A549 treated with GW870086 at 1 μM for 4 hours (cell line): ENCODE measurements at places on chromosomes 13 and 19. TPM values are rescaled to one million over a fixed set of nuclear protein-coding genes. Genes with fewer than 3 reads are reported as not detected.

The ZSCAN5B gene
- not detected in 5 replicates for total RNA-seq

The ATP4A gene
- total RNA-seq, result 0.10 TPM in 1 of 5 replicates, not detected in the others

The CYP2S1 gene
- total RNA-seq, result 17.6 to 24.9 TPM (median 21.5 TPM) in 5 replicates

The NFIX gene
- total RNA-seq, result 2.9 to 4.4 TPM (median 3.8 TPM) in 5 replicates

The FXYD1 gene
- 0.39 to 0.57 TPM in 2 of 5 replicates, not detected in the others for total RNA-seq

The LGALS14 gene
- not detected in 5 replicates for total RNA-seq

The UNC13A gene
- total RNA-seq, result 1.4 to 1.9 TPM (median 1.7 TPM) in 5 replicates

The TICAM1 gene
- 7.2 to 10.1 TPM (median 9.7 TPM) in 5 replicates for total RNA-seq
